ENCODE measurements at places on chromosomes 1 and 21. TPM values are rescaled to one million over a fixed set of nuclear protein-coding genes. Genes with fewer than 3 reads are reported as not detected.
A peak's percentile ranks its signal among the peaks of the same experiment; 100 is the strongest.

Gene CNKSR1
- total RNA-seq, result 9.9 TPM

Gene HSD11B1
- total RNA-seq, result not detected

- no peak overlapping the region for H3K27ac ChIP-seq
- no peak for DNase-seq
- no peaks in the 10 kb centered on the region for H3K4me1 ChIP-seq
- peaks cover 9% of the 10 kb centered on the region for H3K36me3 ChIP-seq
- no peak overlapping the region for H3K4me3 ChIP-seq
Measured at GRCh38 chr1:54207287-54207686, 7.3 kb downstream of the MRPL37 start.

DNA sequence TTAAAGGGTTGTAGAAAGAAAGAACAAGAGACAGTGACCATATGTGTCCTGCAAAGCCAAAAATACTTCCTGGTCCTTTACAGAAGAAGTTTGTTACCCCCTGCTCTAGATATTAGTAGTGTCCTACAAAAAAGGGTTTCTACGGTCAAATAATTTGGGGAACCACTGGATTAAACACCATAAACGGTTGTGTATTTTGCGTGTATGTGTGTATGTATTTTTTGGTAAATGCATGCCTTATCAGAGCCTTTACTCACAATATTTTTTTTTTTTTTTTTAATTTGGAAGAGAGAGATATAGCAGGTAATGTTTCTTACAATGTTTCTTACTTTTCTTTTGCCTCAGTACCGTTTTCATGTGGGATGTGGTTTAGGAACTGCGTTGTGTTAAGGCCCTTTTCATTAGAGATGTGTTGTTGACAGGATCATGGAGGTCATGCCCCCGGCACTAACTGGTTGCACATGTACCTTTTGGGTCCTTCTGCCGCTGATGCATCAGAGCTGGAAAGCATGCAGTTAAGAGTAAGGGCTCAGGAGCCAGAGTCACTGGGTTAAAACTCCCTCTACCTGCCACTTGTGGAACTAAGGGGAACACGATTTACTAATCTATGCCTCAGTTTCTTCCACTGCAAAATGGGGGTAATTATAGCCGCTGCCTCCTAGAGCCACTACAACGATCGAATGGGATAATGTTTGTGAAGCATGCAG, 234.6 kb upstream of the KAZN start:
- no peak overlapping the region for H3K4me3 ChIP-seq
- peaks cover 5% of the 10 kb centered on the region for H3K27me3 ChIP-seq
- H3K4me1 ChIP-seq, result peaks cover 12% of the 10 kb centered on the region
- DNase-seq, result no peak

GRCh38 chr1:23790696-23791515, at the start of gene LYPLA2:
LYPLA2 (plus strand) TSS chr1:23791145; CDS start chr1:23792683, 1,538 bp downstream.
- DNase-seq, result peak; percentile 96
- no peaks in the 10 kb centered on the region for H3K36me3 ChIP-seq
- H3K4me1 ChIP-seq, result no peaks in the 10 kb centered on the region

Gene CELSR2
- 181 TPM for total RNA-seq

DNA sequence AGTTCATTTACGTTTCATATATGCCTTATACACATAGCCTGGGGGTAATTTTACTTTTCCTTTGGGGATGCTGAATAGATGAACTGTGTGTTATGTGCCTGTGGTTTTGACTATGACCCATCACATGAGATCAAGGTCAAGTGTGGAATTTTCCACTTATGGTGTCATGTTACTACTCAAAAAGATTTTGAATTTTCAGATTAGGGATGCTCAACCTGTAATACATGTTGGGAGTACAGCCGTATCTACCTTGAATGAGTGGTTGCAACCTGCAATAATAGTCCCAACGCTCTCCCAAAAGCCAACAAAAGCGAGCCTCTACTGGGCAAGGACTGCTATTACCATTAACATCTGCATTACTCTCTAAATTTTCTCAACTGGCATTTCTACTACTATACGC, 68.5 kb upstream of the SDC3 start:
- H3K27ac ChIP-seq, result no peak overlapping the region
- H3K27me3 ChIP-seq, result peaks cover 7% of the 10 kb centered on the region
- peaks cover 36% of the 10 kb centered on the region for H3K4me1 ChIP-seq
- no peak overlapping the region for H3K4me3 ChIP-seq
- DNase-seq, result no peak
- peaks cover 5% of the 10 kb centered on the region for H3K36me3 ChIP-seq

DNA sequence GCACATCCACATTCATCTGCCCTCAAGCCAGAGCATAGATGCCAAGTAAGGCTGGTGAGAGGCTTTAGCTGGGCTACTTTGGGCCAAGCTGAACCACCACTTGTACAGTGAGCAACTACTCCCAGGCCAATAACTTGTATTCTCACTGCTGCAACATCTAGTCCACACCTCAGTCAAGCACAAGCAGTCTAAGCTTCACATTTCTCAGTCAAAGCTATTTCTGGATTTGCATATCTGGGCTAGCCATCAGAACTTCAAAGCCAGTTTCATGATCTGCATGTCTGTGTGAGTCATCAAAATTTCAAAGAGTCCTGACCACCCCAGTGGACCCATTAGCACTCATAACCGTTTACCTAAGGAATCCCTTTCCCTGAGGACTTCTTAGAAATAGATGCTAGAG, 77.7 kb upstream of the DIRAS3 start:
- no peaks in the 10 kb centered on the region for H3K36me3 ChIP-seq
- no peak overlapping the region for H3K27ac ChIP-seq

Gene ITLN2
- total RNA-seq, result not detected

DNA sequence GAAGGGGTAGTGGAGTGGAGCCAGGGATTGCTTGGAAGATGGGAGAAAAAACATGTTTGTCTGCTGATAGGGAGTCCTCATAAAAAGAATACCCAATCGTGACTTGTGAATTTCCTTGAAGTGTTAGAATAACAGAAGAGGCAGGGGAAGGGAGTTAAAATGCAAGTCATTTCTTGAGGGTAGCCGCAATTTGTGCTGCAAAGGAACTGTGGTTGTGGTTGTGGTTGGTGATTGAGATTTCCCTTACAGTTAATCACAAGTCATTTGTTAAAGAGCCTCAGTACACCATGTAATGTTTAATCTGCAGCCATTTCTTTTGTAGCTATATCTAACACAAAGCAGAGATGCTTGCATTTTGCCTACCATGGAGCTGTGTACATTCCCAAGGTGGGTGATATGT, 38.5 kb upstream of the EGLN1 start:
- peaks cover 2% of the 10 kb centered on the region for H3K27me3 ChIP-seq
- H3K36me3 ChIP-seq, result peaks cover 8% of the 10 kb centered on the region
- no peaks in the 10 kb centered on the region for H3K4me1 ChIP-seq
- no peak overlapping the region for H3K4me3 ChIP-seq

GRCh38 chr21:31252611-31253010, 91.5 kb downstream of the TIAM1 start:
- H3K4me3 ChIP-seq, result no peak overlapping the region
- DNase-seq, result no peak
- H3K27me3 ChIP-seq, result no peaks in the 10 kb centered on the region
- H3K36me3 ChIP-seq, result no peaks in the 10 kb centered on the region

Gene OVAAL
- total RNA-seq, result not detected

Data from glutamatergic neuron (in vitro differentiated cells).